ENCODE measurements at places on chromosomes 3 and 15.

DNA sequence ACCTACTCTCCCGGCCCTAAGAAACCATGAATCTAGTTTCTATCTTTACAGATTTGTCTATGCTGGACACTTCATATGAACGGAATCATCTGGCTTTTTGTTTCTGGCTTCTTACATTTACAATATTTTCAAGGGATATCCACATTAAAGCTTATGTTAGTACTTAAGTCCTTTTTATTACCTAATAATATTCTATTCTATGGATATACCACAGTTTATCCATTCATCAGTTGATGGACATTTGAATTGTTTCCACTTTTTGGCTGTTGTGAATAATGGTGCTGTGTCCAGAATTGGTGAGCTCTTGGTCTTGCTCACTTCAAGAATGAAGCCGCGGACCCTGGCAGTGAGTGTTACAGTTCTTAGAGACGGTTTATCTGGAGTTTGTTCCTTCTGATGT is 42.6 kb downstream of the ARHGAP31 start:
- no peak for DNase-seq

GRCh38 chr3:137764001-137764433 is at the start of gene SOX14:
Gene SOX14 (plus strand): TSS chr3:137764315. CDS start chr3:137764785, 470 bp downstream.
- peak; percentile 75 for DNase-seq

- DNase-seq = no peak
Measured at GRCh38 chr15:70906842-70907241, 14.2 kb downstream of the LRRC49 start.

- no peak for DNase-seq
Measured at GRCh38 chr3:116852803-116853202, 143.2 kb downstream of the TUSC7 start.

DNA sequence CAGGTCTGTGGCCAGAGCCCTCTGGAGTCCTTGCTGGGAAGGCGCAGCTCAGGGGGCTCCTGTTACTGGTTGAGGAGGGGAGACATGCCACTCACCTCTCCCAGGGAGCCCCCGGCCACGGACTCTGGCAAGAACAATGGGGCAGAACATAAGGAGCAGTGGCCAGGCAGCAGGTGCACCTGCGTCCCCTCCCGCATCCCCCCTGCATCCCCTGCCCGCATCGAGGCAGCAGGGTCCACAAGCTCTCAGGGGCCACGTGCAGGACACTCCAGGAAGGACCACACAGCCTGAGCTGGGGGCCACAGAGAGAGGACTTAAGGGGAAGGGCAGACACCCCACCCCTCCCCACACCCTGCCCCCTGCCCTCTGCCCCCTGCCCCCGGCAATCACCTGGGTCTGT is 73.0 kb downstream of the TFRC start:
- DNase-seq = no peak

DNA sequence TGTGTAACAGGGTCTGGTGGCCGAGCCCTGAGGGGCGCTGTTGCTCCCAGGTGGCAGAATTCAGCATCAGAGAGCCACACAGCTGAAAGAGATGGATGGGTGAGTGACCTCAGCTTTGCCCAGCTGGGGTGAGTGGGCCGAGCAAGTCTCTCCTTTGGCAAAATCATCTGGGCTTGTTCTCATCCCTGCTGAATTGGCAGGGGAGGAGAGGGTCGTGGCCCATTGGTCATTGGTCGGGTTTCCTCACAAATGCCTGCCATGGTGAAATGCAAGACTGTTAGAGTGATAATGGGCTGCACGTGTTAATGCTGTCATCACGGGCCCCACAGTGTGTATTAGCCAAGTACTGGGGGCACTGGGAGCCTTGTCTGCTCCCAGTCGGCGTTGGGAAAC is 15.9 kb downstream of the ABHD2 start:
- no peak for DNase-seq

DNA sequence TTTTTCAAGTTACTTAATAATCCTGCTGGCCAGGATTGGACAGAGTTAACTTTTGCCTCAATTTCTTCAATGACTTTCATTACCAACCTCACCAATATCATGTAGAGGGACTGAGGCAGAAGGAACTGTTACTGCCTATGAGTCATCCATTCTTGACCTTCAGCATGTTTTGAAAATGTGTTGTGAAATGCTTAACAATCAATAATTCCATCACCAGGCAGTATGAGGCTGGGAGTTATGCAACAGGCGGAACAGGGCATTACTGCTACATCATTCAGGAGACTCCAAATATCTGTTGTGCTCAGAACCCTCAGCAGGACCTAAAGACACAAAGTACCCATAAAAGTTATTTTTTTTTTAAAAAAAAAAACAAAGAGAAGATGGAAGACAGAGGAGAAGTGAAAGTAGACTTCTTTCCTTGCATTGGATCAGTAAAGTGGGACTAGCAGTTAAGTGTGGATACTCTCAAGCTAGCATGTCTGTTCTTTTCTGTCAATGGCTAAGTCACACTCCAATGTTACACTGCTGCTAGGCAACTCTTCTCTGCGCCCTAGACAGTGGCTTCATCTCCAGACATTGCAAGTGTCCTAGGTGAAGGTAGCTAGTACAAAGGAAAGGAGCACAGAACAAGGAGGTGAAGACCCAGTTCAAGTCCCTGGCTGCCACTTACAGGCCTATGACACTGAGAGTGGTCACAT is 184.9 kb upstream of the LPP start:
- DNase-seq = no peak

DNA sequence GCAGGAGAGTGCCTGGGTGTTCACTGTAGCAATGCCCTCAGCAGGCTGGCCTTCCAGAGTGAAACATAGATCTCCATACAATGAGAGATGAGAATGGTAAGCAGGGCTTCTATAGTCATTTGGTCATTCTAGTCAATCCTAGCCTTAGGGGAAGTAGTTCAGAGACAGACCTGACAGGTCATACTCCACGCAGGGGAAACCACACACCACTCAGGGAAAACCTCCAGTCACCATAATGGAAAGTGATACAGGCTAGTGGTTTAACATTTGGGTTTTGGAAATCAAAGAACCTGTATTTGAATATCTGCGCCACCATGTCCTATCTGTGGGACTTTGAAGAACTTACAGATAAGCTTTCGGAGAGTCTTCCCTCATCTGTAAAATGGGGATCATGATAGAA is 425.7 kb upstream of the PPP2R3A start:
- no peak for DNase-seq

- DNase-seq = no peak
Measured at GRCh38 chr3:185082149-185082548, 70.7 kb downstream of the C3orf70 start.

DNA sequence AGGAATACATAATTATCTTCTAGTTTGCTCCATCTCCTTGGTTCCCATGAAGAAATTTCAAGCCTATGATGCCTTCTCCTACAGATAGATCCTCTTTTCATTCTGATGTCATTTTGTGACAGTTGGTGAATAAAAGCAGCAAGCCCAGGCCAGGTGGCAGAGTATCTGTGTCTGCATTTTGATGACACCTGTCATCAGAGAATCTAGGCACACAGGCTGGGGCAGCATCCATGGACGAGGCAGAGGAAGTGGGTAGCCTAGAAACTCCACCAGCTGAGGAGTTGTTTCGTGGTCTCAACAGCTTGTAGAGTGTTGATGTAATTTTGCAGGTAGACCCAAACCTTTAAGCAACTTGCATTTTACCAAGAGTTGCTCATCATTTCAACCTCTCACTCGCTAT is 269.8 kb downstream of the FEZF2 start:
- no peak for DNase-seq

GRCh38 chr3:71089271-71089847 is 494.2 kb downstream of the FOXP1 start:
- no peak for DNase-seq

DNA sequence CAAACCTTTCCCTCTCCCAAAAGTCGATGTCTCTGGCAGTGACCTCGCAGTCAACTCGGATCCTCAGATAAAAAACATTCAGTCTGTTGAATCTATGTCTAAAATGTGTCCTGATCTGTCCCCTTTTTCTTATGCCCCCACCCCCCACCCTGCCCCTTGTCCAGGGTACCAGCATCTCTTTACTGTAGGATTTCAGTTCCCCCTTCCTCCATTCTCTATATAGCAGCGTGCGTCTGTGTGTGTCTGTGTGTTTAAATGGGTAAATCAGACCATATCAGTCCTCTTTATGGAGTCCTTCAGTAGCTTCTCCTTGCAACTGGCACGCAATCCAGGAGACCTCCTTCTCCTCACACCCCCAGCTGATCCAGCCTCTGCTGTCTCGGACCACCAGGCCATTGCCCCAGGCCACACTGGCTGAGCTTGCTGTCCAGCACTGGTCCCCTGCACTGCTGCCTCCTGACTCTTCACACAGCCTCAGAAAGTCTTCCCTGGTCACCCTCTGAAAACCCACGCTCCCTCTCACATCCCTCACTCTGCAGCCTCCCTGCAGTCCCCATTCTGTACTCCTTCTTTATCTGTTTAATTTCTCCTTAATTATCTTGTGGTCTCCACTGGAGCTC is 1.5 kb downstream of the LRRK1 start:
- no peak for DNase-seq

DNA sequence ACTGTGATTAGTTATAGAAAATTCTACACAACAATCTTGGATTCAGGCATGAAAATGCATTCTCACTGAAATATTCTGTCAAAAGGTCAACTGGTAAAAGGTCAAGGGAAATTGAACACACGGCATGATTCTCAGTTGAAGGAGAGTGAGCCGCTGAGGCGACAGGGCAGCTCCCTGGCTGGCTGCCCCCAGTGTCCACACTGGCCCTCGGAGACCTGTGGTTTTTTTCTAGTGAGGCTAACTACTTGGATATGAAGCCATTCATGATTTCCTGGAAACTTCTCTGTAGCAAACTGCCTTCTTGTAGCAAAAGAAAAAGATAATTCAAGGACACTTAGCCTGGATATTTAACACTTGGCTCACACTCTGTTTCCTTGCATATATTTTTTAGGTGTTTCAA is 37.2 kb downstream of the AADACL2 start:
- DNase-seq = no peak

- DNase-seq = no peak
Measured at GRCh38 chr3:18868911-18869689, 279.2 kb upstream of the KCNH8 start.

GRCh38 chr15:76278651-76279050 is 32.6 kb downstream of the ETFA start:
- no peak for DNase-seq

DNA sequence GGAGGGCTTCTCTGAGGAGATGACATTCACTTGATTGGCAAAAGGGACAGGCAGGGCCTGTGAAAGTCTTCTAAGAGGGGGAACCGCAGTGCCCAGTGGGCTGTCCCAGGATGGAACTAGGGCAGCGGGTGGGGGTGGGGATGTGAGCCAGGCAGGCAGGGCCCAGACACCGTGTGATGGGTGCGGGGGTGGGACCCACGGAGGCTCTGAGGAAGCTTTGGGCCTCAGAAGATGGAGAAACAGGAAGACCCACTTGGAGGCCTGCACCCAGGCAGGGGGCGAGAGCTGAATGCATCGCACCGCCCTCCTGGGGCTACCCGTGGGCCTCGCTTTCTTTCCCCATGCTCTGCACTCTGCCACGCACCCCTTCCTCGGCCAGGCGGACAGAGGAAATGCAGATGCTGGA is 32.9 kb upstream of the ACAD9 start:
- DNase-seq = no peak

DNA sequence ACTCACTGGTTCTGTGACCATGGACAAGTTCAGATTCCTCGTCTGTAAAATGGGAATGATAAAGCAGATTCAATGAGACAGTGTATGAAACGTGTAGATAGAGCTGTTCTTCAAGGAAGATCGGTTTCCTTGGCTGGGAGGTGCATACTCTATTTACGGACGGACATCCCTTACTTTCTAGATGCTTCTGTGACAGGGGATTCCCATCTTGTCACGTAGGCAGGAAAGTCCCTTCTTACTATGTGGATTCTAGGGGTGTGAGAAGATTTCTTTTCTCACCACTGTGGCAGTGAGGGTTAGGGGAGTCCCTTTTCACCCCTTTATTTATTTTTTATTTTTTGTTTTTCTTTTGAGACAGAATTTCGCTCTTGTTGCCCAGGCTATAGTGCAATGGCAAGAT is 180.9 kb upstream of the TBL1XR1 start:
- no peak for DNase-seq

GRCh38 chr3:126338790-126339288 is 18.4 kb downstream of the KLF15 start:
- no peak for DNase-seq

GRCh38 chr3:12659316-12660015 is 4.5 kb downstream of the RAF1 start:
- DNase-seq = no peak

DNA sequence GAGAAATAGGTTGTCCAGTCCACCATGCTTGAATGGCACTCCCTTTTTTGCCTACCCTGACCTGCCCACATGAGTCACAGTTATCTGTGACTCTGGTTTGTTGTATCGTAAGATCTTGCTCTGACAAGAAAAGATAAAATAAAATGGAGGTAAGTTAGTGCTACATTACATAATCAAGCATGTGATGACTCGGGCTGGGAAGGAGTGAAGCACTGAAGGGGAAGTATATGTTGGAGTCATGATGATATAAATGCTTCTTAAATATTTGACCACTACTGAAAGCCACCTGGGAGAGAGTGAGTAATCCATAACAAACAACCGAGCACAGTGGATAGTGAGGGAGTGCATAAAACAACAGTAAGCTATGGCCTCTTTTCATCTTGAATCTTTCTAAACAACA is 124.4 kb downstream of the SHOX2 start:
- DNase-seq = no peak

GRCh38 chr3:39118079-39118478 is 10.6 kb downstream of the TTC21A start:
- DNase-seq = no peak

- DNase-seq = no peak
Measured at GRCh38 chr3:162096874-162097273, 600.3 kb downstream of the OTOL1 start.

GRCh38 chr3:127825756-127826155 is 3.4 kb upstream of the MGLL start:
- DNase-seq = no peak

DNA sequence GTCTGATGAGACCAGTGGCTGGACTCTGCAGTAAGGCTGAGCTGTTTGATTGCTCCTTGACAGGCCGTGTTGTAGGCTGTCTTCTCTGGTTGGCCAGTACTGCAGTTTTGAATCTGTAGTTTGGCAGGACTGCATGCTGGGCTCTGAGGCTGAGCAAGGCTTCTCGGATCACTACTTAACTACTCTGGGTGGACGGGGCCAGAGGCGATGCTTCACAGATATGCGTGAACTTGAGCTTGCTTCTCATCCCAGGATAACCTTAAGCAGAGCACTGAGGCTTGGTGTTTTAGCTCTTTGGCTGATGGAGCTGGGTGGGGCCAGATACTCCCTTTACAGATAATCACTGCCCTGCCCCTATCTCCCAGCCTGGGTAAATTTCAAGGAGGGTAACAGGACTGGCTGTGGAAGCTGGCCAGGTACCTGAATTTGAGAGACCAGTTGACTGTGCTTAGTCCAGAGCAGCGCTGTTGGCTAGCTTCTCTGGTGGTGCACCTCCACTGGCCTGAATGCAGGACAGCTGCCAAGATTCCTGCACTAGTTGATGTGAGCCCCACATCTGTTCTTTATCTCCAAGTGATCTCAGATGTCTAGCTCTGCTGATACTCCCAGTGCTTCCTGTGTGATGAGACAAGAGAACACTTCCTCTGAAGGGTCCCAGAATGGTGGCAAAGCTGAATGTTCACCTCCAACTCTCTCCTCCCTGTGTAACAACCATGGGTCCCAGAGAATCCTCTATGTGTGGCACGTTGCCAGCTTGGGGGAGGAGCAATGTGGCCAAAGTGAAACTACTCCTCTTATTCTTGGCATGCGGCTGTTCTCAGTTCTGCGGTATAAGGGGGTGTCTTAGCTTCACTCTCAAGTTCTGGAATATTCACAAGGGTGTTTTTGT is 37.9 kb downstream of the RPL39L start:
- DNase-seq = no peak

Measured in endothelial cell (in vitro differentiated cells).